Sigmoid colon (tissue), 7 donors: ENCODE measurements at places on chromosomes 11 and 22.

GRCh38 chr22:48714231-48714630 is 1113.4 kb downstream of the BRD1 start:
- peak; percentile 48 for DNase-seq

DNA sequence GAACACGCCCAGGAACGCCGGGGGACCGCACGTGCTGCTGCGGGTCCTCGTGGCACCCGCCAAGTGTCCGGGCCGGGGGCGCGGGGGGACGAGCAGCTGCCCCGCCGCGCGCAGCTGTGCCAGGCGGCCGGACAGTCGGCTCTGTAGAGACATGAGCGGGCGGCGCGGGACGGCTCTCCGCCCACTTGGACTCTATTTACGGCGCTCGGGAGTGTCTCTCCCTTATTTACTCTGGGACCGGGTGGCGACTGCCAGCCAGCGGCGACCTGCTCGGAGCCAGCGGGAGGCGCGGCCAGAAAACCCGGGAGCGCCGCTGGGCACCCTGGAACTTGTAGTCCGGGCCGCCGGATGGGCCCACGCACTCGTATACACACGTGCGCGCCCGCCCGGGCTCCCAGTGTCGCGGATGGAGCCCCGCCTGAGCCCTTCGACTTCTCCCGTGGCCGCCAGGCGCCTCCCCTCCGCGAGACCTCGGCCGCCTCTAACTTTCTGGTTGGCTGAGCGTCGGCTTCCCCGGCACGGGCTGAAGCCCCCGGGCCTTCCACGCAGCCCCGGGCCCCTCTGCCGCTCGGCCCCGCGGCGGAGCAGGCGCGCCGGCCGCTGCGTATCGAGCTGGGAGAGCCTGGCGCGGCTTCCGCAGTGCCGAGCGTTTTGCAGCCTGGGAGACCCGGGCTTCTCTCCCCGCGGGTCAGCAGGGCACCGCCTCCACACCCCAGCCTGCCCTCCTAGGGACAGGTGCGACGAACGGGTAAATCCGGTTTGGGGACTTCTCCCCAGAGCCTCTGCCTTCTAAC is at the start of gene MACROD1:
Gene MACROD1 (minus strand): TSS at position 272 of the 794 bp plus-strand sequence. CDS start 119 bp downstream, at position 153.
- DNase-seq: peak; percentile 93

GRCh38 chr22:24402460-24403192 is 24.8 kb upstream of the ADORA2A start:
- peak; percentile 89 for DNase-seq

DNA sequence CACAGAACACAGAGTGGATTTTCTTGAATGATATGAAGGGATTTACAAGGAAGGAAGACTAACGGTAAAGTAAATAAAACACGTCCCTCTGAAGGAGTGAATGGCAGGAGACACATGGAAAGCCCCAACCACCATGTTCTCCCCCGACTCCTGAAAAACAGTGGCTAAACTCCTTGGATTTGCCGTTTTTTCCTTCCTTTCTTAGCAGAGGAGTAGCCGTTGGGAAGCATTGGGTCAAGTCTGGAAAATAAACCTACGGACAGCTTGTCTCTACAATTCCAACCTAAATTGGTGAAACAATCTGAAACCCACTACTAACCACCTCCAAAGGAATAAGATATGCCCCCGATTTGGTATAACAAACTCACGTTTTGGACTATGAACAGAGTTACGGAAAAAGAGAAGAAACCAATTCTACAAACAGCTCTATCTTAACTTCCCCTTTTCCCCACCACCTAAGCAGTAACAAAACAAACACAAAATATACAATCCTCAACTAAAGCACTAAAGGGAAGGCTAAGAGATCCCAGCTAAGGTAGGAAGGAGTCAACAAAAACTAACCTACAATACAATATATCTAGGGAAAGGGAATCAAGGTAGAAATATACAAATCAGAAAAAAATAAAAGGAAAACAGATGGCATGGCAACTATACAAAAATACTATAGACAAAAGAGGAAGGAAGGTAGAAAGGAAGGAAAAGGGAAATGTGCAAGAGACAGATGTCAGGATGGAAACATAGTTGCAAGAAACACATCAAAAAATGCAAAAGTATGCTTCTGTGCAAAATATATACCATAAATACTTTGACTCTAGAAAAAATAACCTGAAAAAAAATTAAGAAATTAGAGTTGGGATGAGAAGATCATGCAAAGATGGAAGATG is 43.8 kb upstream of the LYVE1 start:
- DNase-seq: no peak
